ENCODE measurements at places on chromosomes 1 and 21.
A peak's percentile ranks its signal among the peaks of the same experiment; 100 is the strongest.

DNA sequence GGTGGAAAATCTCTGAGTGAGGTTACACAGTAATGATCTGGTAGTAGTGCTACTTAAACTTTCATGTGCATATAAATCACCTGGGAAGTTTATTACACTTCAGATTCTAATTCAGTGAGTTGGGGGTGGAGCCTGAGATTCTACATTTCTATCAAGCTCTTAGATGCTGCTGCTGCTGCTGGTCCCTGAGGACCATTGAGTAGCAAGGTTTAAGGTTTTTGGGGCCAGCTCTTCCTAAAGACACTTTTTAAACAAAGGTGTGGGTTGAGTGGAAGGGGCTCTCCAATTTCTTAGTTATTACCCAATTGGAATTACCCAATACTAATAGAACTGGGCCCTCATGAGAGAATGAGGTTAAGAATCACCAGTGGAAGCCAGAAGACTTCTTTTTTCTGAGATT lies 29.5 kb downstream of the KCNA3 start:
- DNase-seq = no peak

- DNase-seq = no peak
Observed at GRCh38 chr1:34983700-34984355, 1.3 kb downstream of the TMEM35B start.

- no peak for DNase-seq
Observed at GRCh38 chr1:163191301-163191700, 11.4 kb downstream of the RGS5 start.

DNA sequence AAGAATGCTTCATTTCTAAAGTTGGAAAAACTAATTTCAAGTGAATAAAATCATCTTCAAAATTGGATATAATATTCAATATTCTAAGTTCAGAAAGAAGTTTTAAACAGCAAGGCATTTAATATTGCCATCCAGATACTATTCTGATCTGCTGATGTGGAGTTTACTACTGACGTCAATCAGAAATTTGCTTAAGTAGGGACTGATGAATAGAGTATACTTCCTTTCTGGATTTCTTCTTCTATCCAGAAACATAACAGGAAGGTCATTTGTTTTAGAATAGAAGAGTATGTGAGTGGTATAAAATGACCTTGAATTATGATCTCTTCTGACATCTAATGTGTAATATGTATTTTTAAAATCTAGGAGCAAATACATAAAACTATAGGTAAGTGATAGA lies 308.1 kb upstream of the ADGRL2 start:
- no peak for DNase-seq

DNA sequence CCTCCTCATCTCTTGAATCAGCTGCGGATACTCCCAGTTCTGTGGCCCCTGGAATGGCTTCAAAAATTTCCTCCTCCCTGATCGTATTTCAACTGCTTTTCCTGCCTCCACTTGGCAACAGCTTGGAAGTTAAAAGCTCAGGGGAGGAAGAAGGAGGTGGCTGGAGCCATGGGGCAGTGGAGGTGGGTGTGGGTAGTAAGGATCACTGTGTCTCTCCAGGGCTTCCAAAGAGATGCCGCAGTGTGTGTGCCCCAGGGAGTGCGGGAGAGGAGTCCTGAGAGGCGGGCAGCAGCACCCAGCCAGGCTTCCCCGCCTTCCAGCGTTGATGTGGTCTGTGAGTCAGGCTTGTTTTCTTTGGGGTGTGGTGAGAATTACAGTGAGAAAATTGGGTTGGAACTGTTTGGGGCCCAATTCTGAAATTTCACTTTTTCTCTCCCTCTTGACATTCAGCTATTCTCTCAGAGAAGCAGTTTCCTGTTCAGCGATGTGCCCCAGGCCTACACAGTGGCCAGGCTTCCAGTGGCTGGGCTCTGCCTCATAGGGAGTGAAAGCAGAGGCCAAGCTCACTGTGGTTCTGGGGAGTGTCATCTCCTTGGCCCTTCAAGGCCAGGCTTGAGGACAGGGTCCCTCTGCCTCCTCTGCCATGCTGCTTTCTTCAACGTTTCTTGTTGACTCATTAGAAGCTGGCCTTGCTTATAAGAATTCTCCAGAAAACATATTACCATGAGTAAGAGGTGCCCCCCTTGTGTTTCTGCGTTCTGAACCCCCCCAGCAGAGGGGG lies 69.0 kb downstream of the PGM1 start:
- no peak for DNase-seq

- peak; percentile 64 for DNase-seq
Observed at GRCh38 chr1:100352267-100353070, at the start of gene CDC14A. Gene CDC14A (plus strand): TSS chr1:100352506. CDS start chr1:100352955, 449 bp downstream.

- no peak for DNase-seq
Observed at GRCh38 chr1:58477390-58477789, 69.1 kb downstream of the OMA1 start.

DNA sequence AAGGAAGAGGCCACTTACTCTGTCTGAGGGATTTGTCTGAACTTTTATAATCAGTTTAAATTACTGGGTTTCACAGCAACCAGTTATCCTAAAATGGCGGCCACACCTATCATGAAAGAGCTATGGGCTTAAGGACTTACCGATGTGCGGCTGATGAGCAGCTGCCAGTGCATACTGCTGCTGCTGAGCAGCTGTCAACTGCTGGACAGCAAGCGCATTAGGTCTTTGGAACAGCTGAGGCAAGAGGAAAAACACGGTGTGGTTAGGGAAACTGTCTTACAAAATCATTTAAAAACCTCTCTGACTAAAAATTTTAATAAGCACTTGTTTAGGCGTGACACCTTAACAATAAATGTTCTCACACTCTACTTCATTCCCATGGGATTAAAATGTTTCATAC lies 72.6 kb upstream of the SDC3 start:
- no peak for DNase-seq

DNA sequence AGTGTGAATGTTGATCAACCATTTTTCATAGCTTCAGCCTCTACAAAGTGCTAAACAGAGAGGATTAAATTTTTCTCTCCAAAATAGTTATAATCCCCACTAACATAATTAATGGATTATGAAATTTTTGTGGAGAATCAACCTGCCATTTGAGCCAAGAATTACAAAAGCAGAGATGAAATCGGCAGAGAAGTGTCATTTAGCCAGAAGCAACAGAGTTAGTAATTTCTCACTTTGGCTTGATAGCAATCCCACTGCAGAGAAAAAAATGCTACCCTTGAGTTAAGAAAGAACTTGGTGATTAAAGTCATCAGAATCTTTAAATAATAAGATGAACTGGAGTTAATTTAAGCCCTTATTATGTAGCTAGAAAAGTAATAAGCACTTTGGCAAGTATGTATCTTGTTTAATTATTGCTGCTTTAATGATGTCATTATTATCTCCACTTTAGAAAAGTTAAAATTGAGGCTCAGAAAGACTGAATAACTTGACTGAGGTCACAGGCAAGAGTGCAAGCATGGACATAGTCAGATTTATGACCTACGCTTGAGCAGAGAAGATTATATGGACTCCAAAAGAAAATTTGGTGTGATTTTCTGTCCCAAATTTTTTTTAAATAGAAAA lies 37.3 kb downstream of the RGS4 start:
- DNase-seq = no peak

DNA sequence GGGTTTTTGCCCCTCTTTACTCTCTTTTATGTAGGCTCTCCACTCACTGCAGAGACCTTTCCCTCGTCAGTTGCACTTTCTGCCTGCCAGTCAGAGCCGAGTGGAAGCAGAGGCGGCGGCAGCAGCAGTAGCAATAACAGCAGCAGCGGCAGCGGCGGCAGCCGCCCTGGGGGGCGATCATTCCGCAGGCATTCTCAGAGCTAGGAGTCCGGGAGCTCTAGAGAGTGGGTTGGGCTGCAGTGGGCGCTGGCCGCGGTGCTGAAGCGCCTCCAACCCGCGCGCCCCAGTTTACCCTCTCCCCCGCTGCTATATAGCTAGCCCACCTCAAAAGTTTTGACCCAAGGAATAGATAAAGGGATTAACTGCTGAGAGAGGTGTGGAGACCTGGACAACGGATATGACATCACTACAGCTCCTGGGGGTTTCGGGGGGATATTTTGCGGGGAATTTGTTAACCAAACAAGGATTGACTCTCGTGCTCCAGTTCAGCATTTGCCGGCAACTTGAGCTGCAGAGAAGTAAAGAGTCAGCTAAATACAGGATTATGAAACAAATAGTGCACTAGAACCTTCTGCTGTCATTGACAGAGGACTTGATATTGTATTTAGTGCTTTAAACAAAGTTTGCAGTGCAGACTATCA lies at the start of gene OLFM3:
OLFM3 (minus strand) TSS at position 102 of the 641 bp plus-strand sequence.
- DNase-seq = no peak
